ENCODE measurements at places on chromosomes 7 and 10. TPM values are rescaled to one million over a fixed set of nuclear protein-coding genes. Genes with fewer than 3 reads are reported as not detected.

GRCh38 chr10:132783165-132783939, 2.6 kb downstream of the NKX6-2 start:
- DNase-seq: no peak

Gene CCDC146
- 8.4 TPM for polyA plus RNA-seq

- no peak for DNase-seq
Observed at GRCh38 chr10:6124666-6125065, 35.8 kb downstream of the RBM17 start.

GRCh38 chr7:75033064-75033463, 40.5 kb downstream of the RCC1L start:
- no peak for DNase-seq

GRCh38 chr7:78350926-78351325, 552.4 kb downstream of the PHTF2 start:
- no peak for DNase-seq

- DNase-seq: no peak
Observed at GRCh38 chr7:4919969-4920766, 36.7 kb upstream of the RADIL start.

DNA sequence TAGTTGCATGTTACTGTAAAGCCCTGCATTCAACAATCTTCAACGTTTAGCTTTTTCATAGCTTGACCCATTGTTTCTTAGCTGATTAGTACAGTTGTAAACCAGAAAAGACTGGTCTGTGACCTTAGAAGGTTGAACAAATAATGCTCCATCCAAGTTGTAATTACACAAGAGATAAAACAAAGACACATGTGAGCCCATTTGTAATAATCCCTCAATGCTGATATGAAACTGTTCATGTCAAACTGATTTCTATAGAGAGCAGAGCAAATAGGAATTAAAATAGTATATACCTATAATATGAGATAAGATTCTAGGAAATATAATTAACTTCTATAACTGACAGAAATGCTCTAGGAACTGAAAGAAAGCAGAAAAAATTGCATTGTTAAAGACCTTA, 94.7 kb upstream of the SLC25A13 start:
- DNase-seq: no peak

GRCh38 chr7:1709281-1709680, 39.2 kb downstream of the ELFN1 start:
- no peak for DNase-seq

DNA sequence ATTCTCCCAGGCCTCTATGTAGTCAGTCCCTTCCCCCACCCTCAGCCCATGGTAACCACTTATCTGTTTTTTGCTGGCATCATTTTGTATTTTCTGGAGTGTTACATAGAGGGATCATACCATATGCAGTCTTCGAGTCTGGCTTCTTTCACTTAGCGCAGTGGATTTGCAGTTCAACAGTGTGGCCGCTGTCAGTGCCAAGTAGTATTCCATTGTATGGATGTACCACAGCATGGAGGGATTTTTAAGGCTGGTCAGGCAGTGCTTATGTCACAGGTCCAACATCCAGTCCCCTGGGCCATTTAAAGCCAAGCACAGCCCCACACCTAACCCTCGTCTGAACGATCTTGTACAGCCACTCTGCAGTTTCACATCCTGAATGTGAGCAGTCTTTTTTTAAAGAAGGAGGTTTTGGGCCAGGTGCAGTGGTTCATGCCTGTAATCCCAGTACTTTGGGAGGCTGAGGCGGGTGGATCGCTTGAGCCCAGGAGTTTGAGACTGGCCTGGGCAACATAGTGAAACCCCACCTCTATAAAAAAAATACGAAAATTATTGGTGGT, 121.8 kb downstream of the CUX1 start:
- DNase-seq: no peak

Gene MYO3A
- polyA plus RNA-seq: 0.08 TPM

DNA sequence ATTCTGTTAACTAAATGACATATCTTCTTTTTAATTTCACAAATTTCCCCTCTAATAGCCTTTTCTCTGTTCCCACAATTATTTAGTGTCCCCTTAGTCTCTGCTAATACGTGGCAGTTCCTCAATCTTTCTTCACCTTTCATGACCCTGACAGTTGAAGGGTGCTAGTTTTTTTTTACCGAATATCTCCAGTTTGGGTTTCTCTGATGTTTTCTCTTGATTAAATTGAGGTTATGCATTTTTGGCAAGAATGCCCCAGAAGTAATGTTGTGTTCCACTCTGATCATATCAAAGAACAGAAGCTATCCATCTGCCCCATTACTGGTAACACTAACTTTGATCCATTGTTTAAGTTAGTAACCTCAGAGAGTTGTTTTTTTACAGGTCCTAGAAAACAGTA, 133.6 kb upstream of the ASAH2 start:
- DNase-seq: no peak

Gene ASZ1
- polyA plus RNA-seq: 0.05 TPM

- DNase-seq: no peak
Observed at GRCh38 chr10:117071286-117072050, 66.5 kb upstream of the SHTN1 start.

GRCh38 chr10:116097239-116097784, 175.7 kb downstream of the GFRA1 start:
- peak; percentile 25 for DNase-seq

GRCh38 chr10:54667136-54667535, 133.9 kb downstream of the PCDH15 start:
- DNase-seq: no peak

DNA sequence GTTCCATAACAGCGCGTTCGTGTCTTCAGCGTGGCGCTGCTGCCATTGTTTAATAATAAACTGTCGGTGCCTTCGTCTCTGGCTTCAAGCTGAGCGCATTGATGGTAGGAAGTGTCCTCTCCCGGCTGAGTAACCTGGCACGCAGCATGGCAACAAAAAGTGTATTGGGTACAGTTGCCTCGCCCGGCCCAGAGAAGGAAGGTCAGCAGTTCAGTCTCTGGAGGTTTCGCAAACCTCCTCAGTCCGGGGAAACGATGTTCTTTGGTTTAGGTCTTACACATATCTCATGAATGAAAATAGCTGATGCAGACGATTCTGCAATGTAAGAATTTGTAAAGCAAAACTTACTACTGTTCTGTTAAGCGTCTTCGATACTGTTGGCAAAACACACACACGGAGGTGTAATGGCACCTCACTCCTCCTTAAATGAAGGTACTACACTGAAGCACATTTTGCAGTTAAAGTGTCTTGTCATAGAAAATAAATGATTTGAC, 739 bp upstream of the CCDC186 start:
- peak; percentile 49 for DNase-seq

DNA sequence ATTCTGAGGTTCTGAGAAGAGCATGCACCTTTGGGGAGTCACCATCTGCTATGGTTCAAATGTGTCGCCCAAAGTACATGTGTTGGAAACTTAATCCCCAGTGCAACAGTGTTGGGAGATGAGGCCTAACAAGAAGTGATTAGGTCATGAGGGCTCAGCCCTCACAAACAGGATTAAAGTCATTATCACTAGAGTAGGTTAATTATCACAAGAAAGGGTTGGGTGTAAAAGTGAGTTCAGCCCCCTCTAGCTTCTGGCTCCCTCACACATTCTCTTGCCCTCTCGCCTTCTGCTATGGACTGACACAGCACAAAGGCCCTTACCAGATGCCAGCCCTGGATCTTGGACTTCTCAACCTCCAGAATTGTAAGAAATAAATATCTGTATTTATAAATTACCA, 100.3 kb upstream of the C10orf90 start:
- DNase-seq: no peak

Gene FANK1
- polyA plus RNA-seq: 8.7 TPM

DNA sequence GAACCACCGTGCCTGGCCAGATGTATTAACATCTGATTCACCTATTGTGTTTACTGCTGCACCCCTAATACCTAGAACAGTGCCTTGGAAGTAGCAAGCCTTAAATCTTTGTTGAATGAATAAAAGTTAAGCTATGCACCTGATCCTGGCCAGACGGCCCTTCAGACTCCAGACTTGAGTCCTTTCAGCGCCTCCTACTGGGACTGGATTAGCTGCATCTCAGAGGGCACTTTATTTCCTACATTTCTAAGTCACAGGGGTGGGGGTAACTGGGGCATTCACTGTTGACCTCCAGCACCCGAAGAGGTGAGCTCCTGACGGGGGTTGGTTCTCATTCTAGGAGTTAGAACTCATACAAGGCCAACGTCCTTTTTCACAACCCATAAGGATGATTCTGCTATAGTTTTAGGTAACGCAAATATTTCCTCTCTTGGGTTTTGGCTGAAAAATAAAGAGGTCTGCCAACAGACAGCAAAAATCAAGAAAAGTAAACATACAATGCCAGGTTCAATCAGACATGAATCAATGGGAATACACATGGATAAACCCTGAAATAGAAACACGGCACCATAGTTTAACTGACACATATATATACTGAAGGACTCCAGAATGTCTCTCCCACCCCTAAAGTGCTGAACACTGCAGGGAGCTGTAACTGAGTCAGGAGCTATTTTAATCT, 48.0 kb upstream of the DLG5 start:
- no peak for DNase-seq

- no peak for DNase-seq
Observed at GRCh38 chr7:80876894-80877414, 41.9 kb downstream of the SEMA3C start.

Gene ADARB2
- 0.22 TPM for polyA plus RNA-seq

Gene MEOX2
- polyA plus RNA-seq: 5.3 TPM

Gene LRRC61
- 16.6 TPM for polyA plus RNA-seq

DNA sequence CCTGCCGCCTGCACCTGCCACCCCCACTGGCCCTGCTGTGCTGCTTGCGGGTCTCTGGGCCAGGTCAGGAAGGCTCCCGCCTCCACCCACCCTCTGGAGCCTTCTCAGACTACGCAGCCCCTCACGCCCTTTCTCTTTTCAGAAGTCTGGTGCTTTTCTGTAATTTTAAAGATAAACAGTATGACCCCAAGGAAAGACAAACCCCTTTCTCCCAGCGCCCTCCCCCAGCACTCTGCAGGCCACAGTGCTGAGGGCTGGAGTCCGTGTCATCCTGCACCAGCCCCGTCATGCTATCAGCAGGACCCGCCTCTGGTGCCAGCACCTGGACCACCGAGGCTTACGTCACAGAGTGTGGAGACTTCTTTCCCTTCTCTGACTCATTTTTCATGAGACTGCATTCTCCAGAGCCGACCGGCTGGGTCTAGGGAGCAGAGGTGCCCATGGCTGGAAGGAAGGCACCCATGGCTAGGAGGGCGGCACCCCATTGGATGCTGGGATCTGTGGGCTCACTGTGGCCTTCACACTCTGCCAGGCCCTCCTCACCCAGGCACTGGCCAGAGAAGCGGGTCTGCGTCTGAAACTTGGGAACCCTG, 53.4 kb downstream of the CFAP46 start:
- DNase-seq: no peak

Gene SND1
- polyA plus RNA-seq: 132 TPM

Gene DENND11
- polyA plus RNA-seq: 8.2 TPM

DNA sequence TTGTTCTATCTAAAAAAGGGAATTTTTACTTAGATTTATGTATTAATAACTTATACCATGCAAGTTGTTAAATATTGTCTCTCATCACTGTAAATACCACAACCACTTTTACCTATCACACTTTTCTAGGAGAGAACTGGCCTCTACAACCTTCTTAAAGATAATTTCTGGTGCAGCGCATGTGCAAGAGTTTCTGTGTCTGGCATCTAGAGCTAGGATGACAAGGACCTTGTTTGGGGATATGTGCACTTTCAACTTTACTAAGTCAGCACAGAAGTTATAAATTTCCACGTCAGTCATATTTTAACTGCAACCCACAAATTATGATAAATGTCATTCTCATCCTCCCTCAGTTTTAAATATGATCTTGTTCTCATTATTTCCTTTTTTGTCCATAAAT, 156.9 kb upstream of the ADCY1 start:
- DNase-seq: no peak

DNA sequence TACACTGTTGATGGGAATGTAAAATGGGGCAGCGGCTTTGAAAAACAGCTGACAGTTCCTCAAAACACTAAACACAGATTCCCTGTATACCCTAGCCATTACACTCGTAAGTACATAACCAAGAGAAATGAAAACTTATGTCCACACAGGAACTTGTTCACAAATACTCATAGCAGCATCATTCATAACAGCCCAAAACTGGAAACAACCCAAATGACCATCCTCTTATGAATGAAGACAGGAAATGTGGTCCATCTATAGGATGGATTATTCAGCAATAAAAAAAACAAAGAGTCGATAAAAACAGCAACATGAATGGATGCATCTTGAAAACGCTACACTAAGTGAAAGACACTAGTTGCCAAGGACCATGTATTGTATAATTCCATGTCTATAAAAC, 23.7 kb downstream of the NMT2 start:
- DNase-seq: no peak

DNA sequence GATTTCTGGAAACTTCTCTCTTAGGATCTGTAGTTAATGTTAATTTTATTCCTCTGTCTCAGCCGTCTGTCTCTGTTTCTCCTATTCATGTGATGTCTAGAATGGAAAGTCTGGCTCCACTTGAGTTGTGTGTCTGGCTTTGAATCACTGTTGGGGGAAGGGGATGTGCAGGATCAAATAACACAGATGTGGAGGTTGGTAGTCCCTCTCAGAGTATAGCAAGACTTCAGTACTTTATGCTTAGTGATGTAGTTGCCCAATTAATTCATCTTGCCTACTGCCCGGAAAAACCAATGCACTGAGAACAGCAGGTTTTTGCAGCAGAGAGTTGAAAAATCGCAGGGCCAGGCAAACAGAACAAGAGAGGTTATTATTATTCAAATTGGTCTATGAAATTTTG, 79.2 kb downstream of the PHTF2 start:
- no peak for DNase-seq

DNA sequence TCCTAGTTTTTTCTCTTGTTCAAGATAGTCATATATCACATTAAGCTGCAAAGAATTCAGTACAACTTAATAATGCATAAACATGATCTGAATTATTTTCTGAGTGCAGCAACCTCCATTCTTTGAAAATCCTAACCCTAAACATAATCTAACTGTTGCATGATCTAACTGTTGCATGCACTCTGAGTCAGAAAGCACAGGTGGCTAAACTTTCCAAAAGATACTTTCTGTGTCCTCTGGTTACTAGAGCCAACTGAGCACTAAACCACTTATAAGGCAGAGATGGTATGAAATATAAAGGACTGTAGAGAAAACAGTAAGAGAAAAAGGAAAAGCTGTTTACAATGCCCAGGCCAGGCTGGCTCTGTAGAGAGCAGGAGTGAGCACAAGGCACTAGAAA, 23.0 kb upstream of the FAM133B start:
- DNase-seq: no peak

Gene LBX1
- polyA plus RNA-seq: 0.04 TPM

Gene TRUB1
- 6.3 TPM for polyA plus RNA-seq

Gene STK31
- polyA plus RNA-seq: 0.53 TPM

Gene FXYD4
- polyA plus RNA-seq: 2.9 TPM

DNA sequence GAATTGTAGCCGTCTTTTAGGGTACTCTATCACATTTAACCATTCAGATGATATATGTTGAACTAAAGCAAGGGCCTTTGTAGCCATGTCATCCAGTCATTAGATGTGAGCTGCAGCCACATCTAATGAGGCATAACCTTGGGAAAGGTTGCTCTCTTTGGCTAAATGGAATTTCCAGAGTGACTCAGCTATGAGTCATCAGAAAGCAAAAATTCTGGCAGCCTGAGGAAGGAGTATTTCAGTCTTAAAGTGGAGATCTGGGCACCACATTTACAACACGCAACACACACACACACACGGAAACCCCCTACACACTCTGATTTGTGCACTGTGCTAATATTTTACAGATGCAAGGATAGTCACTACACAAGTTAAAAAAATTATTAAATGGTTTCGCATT, 176.9 kb upstream of the ZWINT start:
- DNase-seq: no peak

GRCh38 chr10:76012716-76013327, 581.4 kb downstream of the LRMDA start:
- no peak for DNase-seq

All from lung (tissue), 17 donors.